ENCODE measurements at places on chromosomes 5 and 9.

- no peak for DNase-seq
Measured at GRCh38 chr9:92948632-92949031, 1.3 kb downstream of the FGD3 start.

DNA sequence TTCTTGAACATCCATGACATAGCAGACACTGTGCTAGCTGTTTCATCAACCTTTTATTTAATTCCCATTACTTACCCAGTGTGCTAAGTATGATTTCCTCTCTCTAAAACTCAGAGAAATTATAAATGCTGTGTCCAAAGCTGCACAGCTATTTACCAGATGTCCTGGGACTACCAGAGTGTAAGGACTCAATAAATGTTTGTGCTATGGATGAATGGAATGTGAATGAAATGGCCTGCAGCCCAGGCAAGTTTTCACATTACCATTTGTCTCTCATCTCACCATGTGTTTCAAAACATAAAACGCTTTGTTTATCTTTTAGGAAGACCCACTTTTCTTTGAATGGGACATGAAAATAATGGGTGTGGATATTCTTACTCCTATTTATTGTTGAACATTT lies 96.2 kb downstream of the ARHGEF28 start:
- DNase-seq, result no peak

- no peak for DNase-seq
Measured at GRCh38 chr5:6475626-6476312, 27.1 kb downstream of the UBE2QL1 start.

DNA sequence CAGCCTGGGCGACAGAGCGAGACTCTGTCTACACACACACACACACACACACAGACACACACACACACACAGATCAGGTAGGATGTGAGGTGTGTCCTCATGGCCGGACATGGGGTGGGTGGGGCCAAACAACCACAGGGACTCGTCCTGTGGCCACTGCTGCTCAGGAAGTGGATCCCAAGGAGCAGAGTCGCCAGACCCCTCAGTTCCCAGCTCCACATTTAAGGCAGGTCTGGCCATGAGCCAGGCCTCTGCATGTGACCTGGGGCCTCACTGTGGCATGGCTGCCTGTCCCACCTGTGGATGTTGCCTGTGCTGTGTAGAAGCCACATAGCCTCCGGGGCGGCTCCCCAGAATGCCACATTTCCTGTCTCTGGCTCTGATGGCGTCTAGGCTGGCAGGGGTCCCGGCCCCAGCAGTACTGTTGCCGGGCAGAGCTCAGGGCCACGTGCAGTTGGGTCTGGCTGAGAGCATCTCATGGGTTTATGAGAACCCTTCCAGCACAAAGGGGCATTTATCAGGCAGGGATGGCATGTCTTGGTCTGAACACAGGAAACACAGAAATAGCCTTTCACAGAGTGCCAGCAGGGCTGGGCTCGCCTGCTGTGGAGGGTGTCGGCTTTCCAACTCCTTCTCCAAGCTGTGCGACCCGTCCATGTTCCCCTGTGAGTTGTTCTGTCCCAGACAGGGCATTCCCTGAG lies 9.9 kb upstream of the NINJ1 start:
- no peak for DNase-seq
